ENCODE measurements at places on chromosomes 6 and 20.

GRCh38 chr6:24760210-24760609 is 14.5 kb upstream of the GMNN start:
- DNase-seq: no peak

DNA sequence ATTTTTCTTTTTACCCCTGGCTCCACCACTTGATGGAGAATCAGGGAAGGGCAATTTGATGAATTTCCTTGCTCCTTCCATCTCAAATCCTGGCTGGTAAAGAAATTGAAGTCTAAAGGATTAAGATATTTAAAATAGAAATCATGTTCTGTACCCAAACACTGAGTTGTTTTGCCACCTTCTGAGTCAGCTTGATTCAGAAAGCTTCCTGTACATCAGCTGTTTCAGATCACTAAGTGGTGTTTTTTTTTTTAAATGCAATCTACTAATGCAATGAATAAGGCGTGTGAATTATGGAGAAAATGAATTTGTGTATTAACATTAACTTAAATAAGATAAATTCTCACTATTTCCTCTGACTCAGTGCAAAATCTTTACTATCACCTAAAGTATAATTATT is 11.5 kb upstream of the POPDC3 start:
- no peak for DNase-seq

GRCh38 chr20:49808753-49809152 is 3.9 kb upstream of the SLC9A8 start:
- no peak for DNase-seq

DNA sequence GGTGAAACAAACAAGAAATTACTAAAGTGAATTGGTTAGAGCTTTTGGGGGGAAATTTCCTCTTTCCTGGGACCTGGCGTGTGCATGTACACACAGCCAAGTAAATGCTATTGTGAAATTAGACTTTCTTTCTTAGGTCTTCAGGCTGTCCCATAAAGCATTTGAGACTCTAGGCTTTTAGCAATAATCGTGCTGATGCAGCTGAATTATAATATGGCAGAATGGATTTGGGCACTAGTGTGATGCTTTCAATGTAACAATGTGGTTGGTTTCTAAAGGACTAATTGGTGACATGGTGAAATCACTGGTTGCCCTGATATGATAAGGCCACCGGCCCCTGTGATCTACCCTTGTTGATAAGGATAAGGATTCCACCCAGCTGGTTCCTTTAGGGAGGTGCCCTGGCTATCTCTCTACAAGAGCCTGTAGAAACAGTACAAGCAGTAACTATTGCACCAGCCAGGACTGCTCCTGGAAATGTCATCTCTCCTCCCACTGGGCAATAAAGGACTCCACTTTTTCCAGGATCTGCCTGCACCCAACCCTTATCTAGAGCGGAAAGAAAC is 164.1 kb downstream of the TFAP2A start:
- no peak for DNase-seq

GRCh38 chr20:49323622-49324238 is 45.9 kb upstream of the ZNFX1 start:
- DNase-seq: peak; percentile 54

DNA sequence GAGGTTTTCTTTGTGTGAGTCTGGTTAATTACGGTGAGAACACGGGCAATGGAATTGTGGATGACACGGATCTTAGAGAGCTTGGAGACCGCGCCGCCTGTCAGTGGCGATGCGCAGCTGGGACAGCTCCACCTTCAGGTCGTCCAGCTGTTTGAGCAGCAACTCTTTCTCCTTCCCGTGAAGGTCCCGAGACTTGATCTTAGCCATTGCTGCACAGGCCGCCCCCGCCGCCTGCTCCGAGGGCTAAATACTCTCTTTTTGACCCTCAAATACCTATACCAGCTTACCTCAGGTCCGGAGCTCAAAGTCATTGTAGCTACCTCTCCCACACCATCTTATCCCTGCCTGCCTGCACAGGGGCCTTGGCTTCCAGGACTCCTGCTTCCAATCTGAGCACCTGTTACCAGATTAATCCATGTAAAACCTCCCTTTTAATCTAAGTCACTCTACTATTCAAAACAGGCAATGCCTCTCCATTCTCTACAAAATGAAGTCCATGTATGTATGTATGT is 100.2 kb downstream of the PREP start:
- DNase-seq: no peak

DNA sequence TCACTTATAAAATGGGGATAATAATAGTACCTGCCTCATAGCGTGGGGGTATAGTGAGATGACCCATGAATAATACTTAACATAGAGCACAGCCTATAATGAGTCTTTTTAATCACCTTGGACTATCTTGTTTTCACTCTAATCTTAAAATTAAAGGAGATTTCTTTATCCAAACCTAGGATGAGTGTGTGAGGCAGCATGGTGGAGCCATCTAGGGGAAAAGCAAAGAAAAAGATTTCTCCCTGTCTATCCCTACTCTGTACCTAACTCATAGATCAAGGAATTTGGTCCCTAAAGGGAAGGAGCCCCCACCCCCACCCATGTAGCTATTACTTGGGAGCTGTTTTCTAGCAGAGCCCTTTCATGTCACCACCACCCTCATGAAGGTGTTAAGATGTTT is 45.2 kb upstream of the PAK5 start:
- DNase-seq: no peak

GRCh38 chr6:113939825-113940224 is 31.1 kb downstream of the HDAC2 start:
- DNase-seq: no peak

DNA sequence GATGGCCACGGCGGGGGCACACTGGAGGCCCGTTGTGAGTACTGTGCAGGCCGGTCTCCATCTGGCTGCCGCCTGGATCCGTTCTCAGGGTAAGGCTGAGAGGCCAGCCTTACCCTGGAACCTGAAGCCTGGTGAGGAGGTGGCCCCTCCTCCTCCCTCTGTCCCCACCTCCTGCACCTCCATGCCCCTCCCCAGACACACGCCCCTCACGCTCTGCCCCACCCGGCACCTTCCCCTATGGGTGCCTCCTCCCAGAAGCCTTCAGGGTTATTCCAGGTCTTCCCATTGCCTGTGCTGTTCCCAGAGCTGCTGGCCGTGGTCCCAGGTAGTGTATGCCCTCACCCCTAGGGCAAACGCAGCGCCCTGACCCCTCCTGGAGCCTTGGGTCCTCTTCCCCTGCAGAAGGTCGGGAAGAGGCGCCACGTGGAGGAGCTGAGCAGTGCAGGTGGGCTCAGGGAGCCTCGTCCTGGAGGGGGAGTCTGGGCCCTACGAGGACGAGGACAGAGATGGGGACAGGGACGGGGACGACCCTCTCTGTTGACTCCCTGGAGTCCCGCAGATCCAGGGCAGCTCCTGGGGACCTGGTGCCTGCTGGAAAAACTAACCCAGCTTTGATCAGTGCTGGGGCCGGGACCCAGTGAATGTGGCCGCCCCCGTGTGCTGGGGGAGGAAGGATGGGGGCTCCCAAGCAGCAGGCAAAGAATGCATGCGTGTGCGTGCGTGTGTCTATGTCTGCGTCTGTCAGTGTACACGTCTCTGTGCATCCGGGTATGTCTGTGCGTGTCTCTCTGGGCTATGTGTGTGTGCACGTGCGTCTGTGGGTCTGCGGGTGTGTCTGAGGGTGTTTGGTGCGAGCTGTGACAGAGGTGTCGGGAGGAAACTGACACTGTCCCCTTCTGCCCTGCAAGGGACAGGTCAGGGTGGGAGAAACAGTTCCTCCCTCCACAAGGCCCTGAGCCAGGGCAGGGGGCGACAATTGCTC is 8.2 kb upstream of the HRH3 start:
- no peak for DNase-seq

GRCh38 chr6:83536034-83536646 is 23.8 kb downstream of the PRSS35 start:
- DNase-seq: peak; percentile 32

DNA sequence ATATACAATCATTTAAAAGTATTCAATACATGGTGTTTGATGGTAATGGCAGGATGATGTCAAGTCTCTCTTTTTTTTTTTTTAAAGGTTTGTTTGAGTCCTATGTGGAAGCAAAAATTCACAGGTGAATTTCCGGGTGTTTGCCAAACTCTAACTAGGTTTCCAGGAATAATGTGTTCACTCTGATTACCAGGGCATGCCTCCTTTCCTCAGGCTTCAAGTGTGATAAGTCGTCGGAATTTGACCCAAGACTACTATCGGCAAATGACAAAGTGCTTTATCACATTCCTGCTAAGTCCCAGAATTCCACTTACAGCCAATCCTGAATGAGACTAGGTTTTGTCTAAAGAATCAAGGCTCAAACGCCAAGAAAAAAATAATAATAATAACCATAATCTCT is 7.3 kb downstream of the OARD1 start:
- no peak for DNase-seq

GRCh38 chr20:48983423-48984400 is 62.2 kb downstream of the ARFGEF2 start:
- DNase-seq: peak; percentile 67

DNA sequence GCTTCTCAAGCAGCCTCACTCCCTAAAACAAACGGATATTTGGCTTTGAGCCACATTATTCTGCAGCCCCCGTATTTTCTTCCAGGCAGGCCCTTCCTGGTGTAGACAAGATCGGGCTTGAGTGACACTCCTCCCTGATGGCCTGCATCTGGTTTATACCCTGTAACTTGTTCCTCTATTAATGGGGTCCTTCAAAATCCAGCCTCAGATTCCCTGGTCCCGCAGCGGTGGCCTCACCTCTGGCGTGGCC is 375 bp upstream of the TMEM14C start:
- DNase-seq: no peak

DNA sequence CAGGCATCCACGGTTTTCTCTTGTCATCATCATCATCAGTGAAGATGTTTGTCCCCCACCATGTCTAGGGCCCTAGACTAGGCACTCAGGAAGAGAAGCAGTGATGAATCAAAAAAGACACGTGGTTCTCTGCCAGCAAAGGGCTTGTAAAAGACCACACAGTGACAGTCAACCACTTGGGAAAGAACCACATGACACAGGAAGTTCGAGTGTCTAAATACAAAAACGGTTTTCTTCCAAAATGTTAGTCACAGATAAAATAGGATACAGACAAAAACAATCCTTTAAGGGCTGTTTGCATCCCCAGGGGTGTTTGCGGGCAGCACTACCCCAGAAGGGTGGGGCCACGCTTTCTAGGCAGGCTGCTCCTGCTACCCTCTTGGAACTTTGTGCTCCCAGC is 356.8 kb upstream of the AGPAT4 start:
- DNase-seq: peak; percentile 33

DNA sequence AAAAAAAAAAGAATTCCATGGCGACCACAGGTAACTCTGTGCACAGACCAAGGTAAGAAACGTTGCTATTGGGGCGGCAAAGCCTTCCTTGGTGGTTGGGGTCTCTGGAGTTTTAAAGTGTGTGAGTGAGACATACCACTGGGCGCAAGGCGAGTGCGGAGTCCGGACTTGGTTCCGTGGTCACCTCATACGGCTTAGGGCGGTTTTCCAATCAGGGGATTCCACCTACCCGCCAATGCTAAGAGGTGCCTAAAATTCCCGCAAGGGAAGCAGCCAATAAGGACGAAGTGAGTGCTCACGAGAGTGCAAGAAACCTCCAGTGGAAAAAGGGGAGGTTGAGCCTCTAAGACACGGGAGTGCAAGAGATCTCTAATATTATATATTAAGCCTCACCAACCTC is 68.6 kb upstream of the PRSS16 start:
- DNase-seq: no peak

GRCh38 chr6:154245506-154245905 is 111.1 kb downstream of the IPCEF1 start:
- DNase-seq: no peak

GRCh38 chr6:160919723-160920440 is 71.7 kb upstream of the MAP3K4 start:
- no peak for DNase-seq

DNA sequence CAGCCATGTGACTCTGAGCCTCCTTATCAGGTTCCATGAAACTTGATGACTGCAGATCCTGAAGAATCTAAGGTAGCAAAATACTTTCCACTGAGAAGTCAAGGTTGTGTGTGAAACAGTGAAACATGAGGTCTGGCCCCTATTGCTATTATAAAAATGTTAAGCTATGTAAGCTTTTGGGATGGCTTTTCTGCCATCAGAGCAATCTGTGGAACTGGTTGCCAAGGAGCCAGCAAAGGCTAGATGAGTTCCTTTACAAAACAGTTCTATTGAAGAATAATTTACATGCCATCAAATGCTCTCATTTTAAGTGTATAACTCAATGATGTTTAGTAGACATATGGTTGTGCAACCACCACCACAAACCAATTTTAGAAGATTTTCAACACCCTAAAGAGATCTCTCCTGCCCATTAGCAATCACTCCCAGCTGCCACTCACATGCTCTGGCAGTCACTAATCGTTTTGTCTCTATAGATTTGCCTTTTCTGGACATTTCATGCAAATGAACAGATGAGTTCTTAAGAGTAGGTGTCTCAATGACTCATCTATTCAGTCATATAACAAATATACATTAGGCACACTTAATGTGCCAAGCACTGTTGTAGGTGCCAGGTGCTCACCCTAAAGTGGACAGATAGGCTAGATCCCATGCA is 19.9 kb upstream of the MEP1A start:
- no peak for DNase-seq

- DNase-seq: no peak
Observed at GRCh38 chr6:122799916-122800686, 11.0 kb downstream of the SMPDL3A start.

- DNase-seq: no peak
Observed at GRCh38 chr6:122903266-122903915, 92.6 kb upstream of the CLVS2 start.

- no peak for DNase-seq
Observed at GRCh38 chr6:47687432-47687831, 10.9 kb upstream of the ADGRF4 start.

- no peak for DNase-seq
Observed at GRCh38 chr6:118135371-118135770, 228.3 kb downstream of the SLC35F1 start.

GRCh38 chr6:26330859-26331217 is 34.2 kb upstream of the BTN3A2 start:
- no peak for DNase-seq

DNA sequence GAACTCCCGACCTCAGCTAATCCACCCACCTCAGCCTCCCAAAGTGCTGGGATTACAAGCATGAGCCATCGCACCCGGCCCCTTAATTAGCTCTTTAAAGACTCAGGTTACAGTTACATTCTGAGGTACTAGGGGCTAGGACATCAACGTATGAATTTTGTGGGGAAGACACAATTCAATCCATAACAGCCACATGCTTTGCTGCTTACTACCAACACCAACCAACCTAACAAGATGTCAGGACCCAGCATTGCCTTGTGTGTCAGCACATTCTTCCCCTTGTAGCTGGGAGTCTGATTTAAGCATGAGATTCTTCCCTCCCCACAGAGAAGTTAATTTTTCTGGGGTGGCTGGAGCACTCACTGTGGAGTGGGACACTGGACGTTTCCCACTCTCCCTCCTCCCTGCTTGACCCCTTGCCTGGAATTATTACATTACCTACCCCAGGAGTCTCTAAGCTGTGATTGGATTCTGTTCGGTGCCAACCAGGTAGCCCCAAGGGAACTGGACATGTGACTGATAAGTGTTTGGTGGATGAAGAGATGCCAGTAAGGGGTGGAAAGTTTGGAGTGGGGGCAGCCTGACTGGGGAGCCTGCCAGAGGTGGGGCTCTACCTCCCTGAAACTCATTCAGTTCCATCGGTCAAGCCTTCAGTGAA is 5.6 kb upstream of the PXMP4 start:
- no peak for DNase-seq
